ENCODE measurements at places on chromosomes 3 and 15.

- no peak for DNase-seq
These were observed 181.8 kb downstream of the MAGI1 start for GRCh38 chr3:65856907-65857306.

DNA sequence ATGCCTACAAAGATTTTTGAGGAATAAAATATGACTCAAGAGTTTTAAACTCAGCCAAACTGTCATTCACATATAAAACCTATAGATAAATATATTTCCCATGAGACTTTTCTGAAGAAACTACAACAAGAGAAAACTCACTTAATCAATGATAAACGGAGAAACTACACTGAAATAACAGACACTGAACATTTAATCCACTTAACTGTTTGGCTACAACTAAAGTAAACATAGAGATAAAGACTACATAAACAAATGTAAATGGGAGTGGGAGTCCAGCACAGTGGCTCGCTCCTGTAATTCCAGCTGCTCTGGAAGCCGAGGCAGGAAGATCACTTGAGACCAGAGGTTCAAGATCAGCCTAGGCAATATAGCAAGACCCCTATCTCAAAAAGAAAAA is 79.2 kb downstream of the MEX3B start:
- DNase-seq = no peak

DNA sequence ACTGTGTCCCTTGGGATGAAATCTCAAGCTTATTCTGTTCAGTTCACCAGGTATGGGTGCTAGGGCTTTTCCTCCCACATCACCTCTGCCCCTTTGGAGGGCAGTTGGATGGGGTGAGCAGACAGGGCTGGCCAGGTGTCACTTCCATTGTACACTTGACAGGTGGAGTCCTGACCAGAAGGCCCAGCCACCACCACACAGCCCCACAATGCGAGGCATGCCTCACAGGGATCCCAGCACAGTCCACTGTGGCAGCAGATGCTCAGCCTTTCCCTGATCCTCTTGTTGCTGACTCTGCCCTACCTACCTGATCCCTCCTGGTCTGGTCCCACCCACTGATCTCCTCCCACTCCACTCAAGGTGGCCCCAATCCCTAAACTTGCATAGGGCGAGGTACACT is 88.2 kb downstream of the ANP32A start:
- no peak for DNase-seq

DNA sequence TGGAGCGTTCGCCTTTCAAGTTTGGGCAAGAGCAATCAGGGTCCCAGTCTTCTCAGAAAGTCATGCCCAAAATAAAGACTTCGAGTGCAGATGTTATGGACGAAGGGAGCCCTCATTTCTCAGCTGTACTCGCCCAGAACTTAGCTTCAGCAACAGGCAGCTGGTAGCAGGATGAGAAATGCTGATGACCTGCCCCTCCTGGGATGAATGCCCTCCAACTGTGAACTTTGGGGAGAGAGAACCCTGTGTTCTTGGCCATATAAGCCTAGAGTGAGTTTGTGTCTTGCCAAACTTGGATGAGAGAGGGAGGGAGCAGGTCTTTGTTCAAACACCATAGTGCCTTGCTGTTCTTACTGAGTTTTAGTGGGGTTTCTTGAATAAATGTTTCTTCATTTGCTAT is 400.3 kb downstream of the LRTM1 start:
- no peak for DNase-seq

DNA sequence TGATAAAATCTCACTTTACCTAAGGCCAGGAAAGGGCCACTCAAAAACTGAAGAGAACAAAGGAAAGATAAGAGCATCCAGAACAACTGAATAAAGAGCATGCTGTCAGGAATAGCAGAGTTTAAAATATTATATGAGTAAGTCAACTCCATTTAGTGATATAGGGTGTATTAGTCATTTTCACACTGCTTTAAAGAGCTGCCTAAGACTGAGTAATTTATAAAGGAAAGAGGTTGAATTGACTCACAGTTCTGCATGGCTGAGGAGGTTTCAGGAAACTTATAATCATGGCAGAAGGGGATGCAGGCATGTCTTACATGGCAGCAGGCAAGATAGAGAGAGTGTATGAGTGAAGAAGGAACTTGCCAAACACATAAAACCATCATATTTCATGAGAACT is 778.0 kb upstream of the NECTIN3 start:
- peak; percentile 62 for DNase-seq
